ENCODE measurements at places on chromosomes 7 and 10.
A peak's percentile ranks its signal among the peaks of the same experiment; 100 is the strongest.

DNA sequence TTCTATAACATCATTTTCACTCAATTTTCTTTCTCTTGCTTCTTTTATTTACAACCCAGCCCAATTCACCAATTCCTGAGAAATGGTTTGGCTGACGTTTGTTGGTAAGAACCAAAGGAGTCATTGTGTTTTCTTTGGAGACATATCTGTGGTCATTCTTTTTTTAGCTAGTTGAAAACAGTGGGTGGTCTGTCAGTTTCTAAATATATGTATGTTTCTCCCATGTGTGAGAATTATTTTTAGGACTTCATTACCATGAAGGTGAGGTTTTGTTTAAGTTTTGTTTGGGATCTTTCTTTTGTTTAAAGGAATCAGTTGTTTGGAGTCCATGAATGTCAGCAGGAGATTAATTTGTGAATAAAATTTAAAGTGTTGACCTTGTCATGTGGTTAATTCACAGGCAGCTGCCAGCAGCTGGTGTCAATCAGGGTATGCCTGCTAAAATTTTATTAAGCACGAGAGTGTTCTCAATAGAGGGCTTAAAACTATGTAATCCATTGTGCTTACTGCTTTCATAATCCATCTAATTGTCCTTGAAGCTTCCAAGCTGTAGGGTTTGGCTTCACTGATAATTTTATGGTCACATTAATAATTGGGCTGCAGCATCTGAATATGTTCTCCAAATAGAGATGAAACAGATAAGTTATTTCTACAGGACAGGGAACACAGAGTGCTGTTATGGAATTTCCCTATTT, 38.7 kb downstream of the INSYN2A start:
- DNase-seq: no peak

GRCh38 chr10:73886085-73886529, 11.8 kb upstream of the CAMK2G start:
- peak; percentile 84 for DNase-seq

DNA sequence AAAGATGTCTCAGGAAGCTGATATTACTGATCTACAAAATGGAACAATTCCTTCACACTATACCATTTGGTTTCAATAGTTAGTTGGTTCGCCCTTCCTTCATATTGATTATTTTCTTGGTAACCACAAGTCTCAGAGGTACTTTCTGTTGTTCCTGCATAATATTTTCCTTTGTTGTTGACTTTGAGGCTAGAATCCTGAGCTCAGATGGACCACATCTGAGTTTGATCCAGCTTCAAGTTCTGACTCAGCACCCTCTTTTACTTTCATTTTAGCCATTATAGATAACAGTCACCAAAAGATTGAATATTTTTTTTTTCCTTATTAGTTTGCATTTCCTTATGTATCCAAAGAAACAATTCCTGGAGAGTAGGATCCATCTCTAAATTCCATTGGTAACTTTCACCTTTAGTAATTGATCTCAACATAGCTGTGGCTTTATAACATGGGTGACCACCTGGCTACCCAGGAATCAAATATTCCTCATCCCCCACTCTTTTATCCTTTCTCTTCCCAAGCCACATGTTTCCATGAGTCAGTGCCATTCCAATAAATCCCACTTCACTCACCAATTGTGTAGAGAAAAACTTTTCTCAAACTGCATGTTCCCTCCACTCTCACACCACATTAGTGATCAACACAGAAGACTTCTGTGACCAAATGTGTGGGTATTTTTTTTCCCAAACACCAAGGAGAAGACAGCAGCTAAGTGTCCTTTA, 9.7 kb upstream of the ABCA13 start:
- no peak for DNase-seq

DNA sequence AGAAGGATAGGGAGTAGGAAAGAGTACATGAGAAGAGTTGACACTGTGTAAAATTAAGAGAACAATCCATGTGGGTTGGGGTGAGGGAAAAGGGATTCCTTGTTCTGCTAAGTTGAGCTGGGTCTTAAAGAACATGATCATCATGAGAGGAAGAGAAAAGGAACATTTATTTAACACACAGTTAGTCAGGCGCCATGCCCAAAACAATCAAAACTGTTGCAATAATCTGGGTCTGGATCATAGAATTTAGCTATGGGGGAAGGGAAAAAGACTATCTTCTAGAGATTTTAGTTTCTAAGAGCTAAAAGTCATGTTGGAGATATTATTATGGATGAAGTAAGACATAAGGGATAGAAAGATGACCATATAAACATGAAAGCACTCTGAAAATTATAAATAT, 178.9 kb downstream of the SEM1 start:
- DNase-seq: no peak

DNA sequence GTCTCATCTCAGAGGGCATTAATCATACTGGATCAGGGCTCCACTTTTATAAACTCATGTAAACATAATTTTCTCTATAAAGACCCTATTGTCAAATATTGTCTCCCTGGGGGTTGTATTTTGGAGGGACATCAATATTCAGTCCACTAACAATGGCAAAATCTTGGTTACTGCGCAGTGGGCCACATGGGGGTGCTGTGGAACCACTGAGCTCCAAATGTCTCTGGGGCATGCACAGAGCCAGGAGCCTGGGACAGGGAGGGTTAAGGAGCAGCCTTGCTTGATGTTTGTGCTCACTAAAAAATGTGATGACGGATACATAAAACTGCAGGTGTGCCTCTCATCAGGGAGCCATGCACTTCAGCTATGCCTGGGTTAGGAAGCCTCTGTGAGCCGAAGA, 62.1 kb upstream of the PRSS58 start:
- peak; percentile 35 for DNase-seq

- DNase-seq: no peak
Observed at GRCh38 chr10:112790921-112791320, 159.1 kb upstream of the TCF7L2 start.

- DNase-seq: no peak
Observed at GRCh38 chr7:134415700-134416099, 43.2 kb downstream of the AKR1B1 start.

- DNase-seq: no peak
Observed at GRCh38 chr7:26051021-26051420, 101.0 kb upstream of the NFE2L3 start.

DNA sequence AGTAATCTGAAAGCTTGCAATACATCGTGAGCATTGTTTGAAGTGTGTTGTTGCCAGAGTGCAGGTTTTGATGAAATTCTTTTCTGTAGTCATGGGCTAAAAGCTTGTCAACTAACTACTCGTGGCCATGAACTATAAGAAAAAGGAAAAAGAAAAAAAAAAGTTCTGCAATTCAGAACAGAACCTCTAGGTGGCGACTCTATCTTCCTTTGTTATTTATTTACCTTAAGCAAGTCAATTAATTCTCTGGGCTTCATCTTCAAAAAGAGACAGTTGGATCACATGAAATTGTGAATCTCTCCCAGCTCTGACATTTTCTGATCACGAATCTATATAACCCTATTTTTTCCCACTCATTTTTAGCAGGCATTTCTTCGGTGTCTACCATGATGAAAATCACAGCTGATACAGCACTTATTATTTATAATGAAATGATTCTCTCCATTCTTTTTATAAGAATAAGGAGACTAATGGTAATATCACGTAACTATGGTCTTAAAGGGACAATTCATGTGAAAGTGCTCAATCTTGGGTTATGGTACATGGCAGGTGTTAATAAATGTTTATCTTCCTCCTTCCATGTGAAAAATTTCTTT, 18.8 kb downstream of the TMEM196 start:
- peak; percentile 22 for DNase-seq

DNA sequence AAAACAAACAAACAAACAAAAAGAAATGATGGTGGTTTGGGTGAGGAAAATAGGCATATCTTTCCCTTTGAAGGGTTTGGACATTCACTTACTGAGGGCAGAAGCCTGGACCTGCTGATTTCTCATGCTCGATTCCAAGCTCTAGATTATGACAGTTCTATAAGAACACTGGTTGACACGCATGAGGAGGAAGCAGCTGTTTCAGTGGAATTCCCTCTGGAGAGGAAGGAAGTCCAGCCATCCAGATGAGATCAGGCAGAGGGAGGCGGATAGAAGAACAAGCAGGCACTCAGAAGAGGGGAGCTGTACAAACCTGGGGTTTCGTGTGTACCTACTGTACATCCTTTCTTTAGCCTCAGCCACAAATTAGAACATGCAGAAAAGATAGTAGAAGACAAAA, 691.9 kb downstream of the INHBA start:
- DNase-seq: no peak

DNA sequence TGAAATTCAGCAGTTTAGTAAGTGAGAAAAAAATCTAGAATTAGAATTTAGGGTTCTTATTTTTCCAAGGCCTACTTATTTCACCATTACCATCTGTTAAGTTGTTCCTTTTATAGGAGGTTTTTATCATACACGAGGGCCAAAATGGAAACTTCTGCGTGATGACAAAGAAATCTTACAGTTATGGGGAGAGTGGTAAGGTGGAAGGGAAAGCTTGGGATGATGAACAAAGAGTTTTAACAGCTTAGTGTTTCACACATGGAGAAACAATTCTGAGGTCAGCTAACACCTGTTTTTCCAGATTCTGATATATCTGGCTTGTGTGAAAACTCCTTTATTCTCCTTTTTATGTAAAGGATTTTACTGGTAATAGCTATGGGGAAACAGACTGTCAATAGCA, 49.8 kb upstream of the SEMA3C start:
- no peak for DNase-seq

DNA sequence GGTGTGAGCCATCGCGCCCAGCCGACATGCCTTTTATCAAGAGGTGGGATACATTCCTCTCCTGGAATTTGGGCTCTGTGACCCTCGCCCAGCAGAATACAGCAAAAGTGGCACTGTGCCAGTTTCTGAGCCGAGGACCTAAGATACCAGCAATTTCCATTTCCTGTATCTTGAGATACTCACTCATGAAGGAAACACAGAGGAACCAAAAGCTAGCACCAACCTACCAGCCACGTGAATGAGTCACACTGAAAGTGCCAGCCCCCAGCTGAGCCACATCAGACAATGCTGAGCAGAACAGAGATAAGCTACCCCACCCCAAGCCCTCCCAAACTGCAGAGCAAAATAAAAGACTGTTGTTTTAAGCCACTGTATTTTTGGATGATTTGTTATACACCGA, 56.3 kb downstream of the CACUL1 start:
- DNase-seq: peak; percentile 90

- DNase-seq: no peak
Observed at GRCh38 chr10:110358869-110359629, 54.3 kb upstream of the SMNDC1 start.

GRCh38 chr7:105352018-105352612, 36.6 kb downstream of the SRPK2 start:
- DNase-seq: peak; percentile 71

DNA sequence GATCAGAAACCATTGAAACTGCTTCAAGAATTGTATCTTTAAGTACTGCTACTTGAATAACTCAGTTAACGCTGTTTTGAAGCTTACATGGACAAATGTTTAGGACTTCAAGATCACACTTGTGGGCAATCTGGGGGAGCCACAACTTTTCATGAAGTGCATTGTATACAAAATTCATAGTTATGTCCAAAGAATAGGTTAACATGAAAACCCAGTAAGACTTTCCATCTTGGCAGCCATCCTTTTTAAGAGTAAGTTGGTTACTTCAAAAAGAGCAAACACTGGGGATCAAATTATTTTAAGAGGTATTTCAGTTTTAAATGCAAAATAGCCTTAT, 14.7 kb downstream of the HNRNPA2B1 start:
- no peak for DNase-seq

DNA sequence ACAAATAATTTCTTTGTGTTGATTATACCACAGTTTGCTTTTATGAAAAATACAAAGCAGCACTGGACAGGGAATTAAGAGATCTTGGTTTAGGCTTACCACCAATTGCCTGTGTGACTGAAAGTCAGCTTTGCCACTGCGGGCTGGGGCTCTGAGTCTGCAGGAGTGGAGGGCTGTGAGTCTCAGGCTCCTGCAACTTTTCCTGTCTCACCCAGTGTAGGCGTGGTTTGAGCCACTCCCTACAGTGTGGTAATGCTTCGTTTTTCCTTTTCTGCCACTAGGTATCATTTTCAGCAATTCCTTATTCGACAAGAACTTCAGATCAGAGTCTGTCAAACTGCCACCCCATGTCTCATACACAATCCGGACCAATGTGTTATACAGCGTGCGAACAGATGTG, 180.6 kb downstream of the ABCA13 start:
- DNase-seq: no peak

DNA sequence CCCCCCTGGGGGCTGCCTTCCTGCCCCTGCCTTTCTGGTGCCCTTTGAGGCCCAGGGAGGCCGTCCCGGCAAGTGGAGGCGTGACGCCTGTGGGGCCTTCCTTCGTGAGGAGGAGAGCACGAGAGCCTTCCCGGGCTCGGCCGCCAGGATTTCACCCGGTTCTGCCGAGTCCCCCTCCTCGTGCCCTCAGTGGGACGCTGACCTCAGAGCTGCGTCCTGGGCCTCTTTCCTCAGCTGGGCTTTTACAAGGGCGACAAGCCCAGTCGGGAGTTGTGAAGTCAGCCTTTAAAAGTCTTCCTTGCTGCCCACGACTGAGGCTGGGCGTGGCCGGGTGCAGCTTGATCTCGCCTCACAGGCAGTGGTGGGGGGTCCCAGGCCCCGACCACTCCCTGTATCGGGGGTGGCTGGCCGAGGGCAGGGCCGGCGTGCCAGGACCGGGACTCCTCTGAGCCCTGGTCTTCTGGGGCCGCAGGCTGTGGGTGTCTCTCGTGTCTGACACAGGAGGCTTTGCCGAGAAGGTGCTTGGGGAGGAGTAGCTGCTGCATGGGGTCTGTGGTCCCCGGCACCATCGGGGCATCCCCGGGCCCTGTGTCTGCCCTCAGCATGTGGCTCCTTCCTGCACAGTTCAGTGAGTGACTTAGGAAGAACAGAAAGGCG, 41.8 kb downstream of the FAM20C start:
- no peak for DNase-seq

DNA sequence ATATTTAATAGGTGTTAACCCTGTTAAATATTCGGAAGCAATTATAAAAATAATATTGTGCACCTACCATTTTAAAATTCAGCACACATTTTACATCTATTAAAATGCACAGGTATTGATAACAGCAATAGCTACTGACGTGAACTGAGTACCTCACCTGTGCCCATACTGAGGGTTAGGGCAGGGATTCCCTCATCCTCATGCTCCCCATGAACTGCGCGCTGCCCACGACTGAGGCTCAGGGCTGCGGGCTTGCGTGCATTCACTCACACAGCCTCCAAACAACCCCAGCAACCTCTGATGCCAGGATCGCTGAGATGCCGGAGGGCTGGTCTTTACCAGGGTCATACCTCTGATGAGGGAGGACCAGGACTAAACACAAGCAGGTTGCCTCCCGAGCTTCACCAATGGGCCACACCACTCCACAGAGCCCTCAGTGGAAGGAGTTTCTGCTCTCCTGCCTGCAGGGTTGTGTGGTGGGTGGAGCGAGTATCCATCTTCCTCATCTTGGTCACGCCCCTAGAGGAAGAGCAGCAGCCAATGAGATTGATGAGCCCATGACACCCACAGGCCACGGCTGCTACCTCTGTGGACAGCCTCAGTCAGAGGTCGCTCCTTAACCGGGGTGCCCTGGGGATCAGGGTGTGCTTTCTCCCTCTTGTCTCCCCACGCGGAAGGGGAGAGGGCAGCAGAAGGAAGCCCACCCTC, 478.3 kb downstream of the TNS3 start:
- DNase-seq: no peak

GRCh38 chr7:75869776-75870379, 9.0 kb upstream of the RHBDD2 start:
- DNase-seq: peak; percentile 30
